ENCODE measurements at places on chromosomes 1 and 21. TPM values are rescaled to one million over a fixed set of nuclear protein-coding genes. Genes with fewer than 3 reads are reported as not detected.
A peak's percentile ranks its signal among the peaks of the same experiment; 100 is the strongest.

- H3K27me3 ChIP-seq, result no peaks in the 10 kb centered on the region
- no peak for DNase-seq
- H3K27ac ChIP-seq, result no peak overlapping the region
- H3K36me3 ChIP-seq, result no peaks in the 10 kb centered on the region
- peaks cover 8% of the 10 kb centered on the region for H3K4me1 ChIP-seq
- H3K4me3 ChIP-seq, result no peak overlapping the region
These were observed 296.7 kb upstream of the USP25 start for GRCh38 chr21:15433091-15433490.

Gene CR1L
- not detected for total RNA-seq

GRCh38 chr1:109161858-109162606, 48.1 kb downstream of the ELAPOR1 start:
- peaks cover 2% of the 10 kb centered on the region for H3K36me3 ChIP-seq
- H3K4me1 ChIP-seq, result peaks cover 23% of the 10 kb centered on the region
- DNase-seq, result peak; percentile 69
- H3K4me3 ChIP-seq, result no peak overlapping the region
- H3K27me3 ChIP-seq, result no peaks in the 10 kb centered on the region

DNA sequence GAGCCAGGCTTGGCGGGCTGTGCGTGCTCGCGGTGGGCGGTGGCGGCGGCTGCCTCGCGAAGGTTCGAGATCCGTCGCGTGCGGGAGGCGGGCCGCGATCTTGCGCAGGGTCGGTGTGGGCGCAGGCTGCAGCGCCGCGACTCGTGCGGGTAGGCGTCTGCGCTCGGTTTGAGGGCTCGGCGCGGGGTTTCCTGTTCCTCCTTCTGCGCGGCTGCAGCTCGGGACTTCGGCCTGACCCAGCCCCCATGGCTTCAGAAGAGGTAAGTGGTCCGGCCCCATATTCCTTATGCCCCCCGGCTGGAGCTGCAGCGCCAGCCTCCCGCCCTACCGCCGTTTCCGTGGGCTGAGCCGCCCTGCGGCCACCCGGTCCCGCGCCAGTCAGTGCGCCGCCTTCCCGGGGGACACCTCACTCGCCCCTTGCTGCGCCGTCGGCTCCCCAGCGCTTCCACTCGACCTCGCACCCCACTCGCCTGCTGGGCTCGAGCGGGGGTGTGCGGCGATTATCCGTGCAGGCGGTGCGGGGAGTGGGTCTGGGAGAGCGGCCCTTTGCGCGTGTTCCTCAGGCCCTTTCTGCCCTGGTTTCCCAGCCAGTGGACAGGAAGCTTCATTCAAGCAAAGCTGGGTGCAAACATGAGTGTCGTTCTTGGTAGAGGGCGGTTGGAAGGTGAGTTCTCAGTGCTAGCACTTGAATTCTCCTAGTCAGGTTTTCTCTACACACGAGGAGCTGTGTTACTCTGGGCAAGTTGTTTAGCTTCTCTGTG, at the start of gene CACYBP:
Gene CACYBP, plus strand, starts transcription at position 12 of the 761 bp plus-strand sequence. Its CDS starts 234 bp downstream, at position 246.
- peaks cover 54% of the 10 kb centered on the region for H3K36me3 ChIP-seq
- DNase-seq, result peak; percentile 55
- H3K4me3 ChIP-seq, result no peak within 1 kb of the TSS

Gene NFASC
- total RNA-seq, result 0.48 TPM

Gene SYT11
- total RNA-seq, result 14.3 TPM

DNA sequence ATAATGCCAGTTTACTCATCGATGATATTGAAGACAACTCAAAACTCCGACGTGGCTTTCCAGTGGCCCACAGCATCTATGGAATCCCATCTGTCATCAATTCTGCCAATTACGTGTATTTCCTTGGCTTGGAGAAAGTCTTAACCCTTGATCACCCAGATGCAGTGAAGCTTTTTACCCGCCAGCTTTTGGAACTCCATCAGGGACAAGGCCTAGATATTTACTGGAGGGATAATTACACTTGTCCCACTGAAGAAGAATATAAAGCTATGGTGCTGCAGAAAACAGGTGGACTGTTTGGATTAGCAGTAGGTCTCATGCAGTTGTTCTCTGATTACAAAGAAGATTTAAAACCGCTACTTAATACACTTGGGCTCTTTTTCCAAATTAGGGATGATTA, 13.7 kb downstream of the GGPS1 start:
- H3K27ac ChIP-seq, result peak overlapping the region; percentile 26
- no peaks in the 10 kb centered on the region for H3K27me3 ChIP-seq
- no peak for DNase-seq
- H3K36me3 ChIP-seq, result peaks cover 25% of the 10 kb centered on the region
- no peak overlapping the region for H3K4me3 ChIP-seq

DNA sequence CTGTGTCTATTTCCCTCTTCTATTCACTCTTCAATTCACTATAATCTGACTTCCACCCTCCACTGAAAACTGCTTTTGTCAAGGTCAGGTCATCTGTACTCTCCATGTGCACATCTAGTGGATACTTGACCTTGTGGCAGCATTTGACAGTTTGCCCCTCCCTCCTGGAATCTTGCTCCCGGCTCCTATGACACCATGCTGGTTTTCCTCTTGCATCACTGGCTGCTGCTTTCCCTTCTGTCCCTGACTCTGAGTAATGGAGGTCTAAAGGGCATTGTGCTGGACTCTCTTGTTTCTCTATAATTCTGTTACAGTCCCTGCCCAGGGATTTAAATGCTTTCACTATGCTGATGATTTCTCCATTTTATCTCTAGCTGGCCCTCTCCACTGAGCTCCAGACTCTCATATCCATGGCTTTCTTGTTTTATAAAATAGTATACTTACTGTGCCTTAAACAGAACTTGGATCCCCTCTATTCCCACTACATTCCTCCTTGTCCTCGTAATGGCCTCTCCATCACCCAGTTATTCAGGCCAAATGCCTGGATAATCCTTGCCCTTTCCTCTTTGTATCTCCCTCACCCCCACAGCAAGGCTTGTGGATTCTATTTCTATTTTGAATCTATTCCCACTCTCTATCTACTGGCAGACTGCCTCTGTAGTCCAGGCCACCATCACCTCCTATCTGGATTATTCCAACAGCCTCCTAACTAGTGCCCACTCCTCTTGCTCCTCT, 36.8 kb upstream of the PODN start:
- DNase-seq, result no peak
- peaks cover 9% of the 10 kb centered on the region for H3K36me3 ChIP-seq
- H3K27ac ChIP-seq, result no peak overlapping the region
- H3K4me1 ChIP-seq, result peaks cover 7% of the 10 kb centered on the region

GRCh38 chr1:46406881-46407608, 12.9 kb downstream of the FAAH start:
- no peaks in the 10 kb centered on the region for H3K4me1 ChIP-seq
- H3K4me3 ChIP-seq, result no peak overlapping the region
- DNase-seq, result no peak
- H3K27ac ChIP-seq, result no peak overlapping the region

GRCh38 chr1:95542936-95543335, 308.9 kb downstream of the RWDD3 start:
- H3K27ac ChIP-seq, result no peak overlapping the region
- no peaks in the 10 kb centered on the region for H3K36me3 ChIP-seq
- no peaks in the 10 kb centered on the region for H3K27me3 ChIP-seq
- DNase-seq, result no peak

DNA sequence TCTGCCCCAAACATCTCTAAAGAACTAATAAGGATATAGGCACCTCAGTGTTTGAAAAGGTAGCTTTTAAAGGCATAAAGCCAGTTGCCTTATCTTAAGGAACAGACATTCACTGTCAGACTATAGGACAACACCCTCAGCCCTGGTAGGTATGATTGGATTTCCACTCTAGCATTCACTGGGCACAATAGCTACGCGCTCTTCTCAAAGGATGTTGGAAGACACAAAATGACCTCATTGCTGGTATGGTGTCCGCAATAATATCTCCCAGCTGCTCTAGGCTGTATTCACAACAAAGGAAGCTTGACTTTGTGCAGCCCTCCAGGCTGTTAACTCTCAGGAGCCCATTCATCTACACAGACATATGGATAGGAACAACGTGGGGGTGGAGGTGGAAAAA, 119.4 kb upstream of the CXADR start:
- H3K27ac ChIP-seq, result no peak overlapping the region
- no peaks in the 10 kb centered on the region for H3K4me1 ChIP-seq
- DNase-seq, result no peak
- peaks cover 3% of the 10 kb centered on the region for H3K27me3 ChIP-seq
- H3K36me3 ChIP-seq, result no peaks in the 10 kb centered on the region

Gene WDR77
- total RNA-seq, result 42.5 TPM

Gene MTARC1
- not detected for total RNA-seq

GRCh38 chr1:72670902-72671301, 388.6 kb upstream of the NEGR1 start:
- H3K27me3 ChIP-seq, result no peaks in the 10 kb centered on the region
- no peak overlapping the region for H3K27ac ChIP-seq
- H3K4me1 ChIP-seq, result no peaks in the 10 kb centered on the region
- H3K4me3 ChIP-seq, result no peak overlapping the region

- H3K4me1 ChIP-seq, result peaks cover 84% of the 10 kb centered on the region
- no peaks in the 10 kb centered on the region for H3K27me3 ChIP-seq
- peak overlapping the region; percentile 60 for H3K4me3 ChIP-seq
- DNase-seq, result peak; percentile 45
These were observed 56.7 kb downstream of the MRPS6 start for GRCh38 chr21:34129901-34130715.

DNA sequence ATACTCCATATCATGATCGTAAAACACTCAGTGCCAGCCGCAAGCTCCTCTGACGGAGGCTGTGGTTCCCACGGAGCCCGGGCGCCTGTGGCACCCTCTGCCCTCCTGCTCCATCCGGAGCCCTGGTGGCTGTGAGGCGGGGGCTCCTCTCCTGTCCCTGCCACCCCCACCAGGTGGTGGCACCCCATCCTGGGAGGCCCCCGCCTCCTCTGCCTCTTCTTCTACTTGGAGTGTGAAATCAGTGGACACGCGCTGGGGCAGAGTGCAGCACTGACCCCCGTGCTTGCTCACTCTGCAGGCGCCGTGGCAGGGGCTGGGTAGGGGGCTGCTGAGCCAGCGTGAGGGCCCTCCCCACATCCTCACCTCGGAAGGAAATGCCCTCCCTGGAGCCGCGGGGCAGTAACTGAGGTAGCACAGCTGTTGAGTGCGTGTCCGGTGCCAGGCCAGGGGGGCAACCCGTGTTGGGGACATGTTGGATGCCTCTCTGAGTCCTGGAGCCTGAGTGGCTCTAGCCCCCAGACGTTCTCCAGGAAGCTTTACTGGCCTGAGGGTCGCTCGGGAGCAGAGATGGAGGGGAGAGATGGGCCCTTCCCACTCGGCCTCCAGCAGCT, 58.7 kb upstream of the ABCG1 start:
- no peak overlapping the region for H3K4me3 ChIP-seq
- H3K27me3 ChIP-seq, result no peaks in the 10 kb centered on the region
- H3K36me3 ChIP-seq, result no peaks in the 10 kb centered on the region

DNA sequence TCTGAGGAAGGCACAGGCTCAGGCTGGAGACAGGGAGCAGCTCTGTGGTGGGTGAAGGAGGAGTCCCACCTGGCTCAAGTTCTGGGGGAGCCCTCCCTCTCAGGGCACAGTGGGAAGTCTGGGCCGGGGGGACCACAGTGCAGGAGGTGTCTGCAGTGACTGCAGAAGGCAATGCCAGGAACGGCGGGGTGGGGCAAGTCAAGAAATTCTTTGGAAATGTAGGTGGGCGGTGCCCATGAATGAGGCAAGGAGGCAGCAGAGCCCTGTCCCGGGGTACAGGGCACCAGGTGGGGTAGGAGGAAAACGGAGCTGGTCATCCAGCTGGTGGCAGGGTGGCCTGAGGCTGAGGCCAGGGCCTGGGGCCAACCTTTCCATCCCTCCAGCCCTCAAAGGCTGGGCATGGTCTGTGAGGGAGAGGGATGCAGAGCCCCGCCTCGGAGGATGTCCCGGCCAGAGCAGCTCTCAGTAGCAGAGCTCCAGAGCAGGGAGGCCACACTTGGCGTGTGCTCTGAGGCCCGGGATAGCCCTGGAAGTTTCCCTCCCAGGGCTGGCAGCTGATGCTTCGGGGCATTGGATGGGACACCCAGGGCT, 4.7 kb downstream of the TFF3 start:
- no peak for DNase-seq
- no peak overlapping the region for H3K27ac ChIP-seq
- no peaks in the 10 kb centered on the region for H3K4me1 ChIP-seq
- no peak overlapping the region for H3K4me3 ChIP-seq
- peaks cover 2% of the 10 kb centered on the region for H3K27me3 ChIP-seq

Gene CFHR1
- not detected for total RNA-seq

GRCh38 chr1:20063861-20064292, 6.1 kb upstream of the PLA2G5 start:
- H3K36me3 ChIP-seq, result no peaks in the 10 kb centered on the region
- H3K27ac ChIP-seq, result no peak overlapping the region
- no peak overlapping the region for H3K4me3 ChIP-seq
- no peak for DNase-seq
- peaks cover 21% of the 10 kb centered on the region for H3K4me1 ChIP-seq

Gene CD52
- 216 TPM for total RNA-seq

Gene LRRC3
- total RNA-seq, result 2.7 TPM

DNA sequence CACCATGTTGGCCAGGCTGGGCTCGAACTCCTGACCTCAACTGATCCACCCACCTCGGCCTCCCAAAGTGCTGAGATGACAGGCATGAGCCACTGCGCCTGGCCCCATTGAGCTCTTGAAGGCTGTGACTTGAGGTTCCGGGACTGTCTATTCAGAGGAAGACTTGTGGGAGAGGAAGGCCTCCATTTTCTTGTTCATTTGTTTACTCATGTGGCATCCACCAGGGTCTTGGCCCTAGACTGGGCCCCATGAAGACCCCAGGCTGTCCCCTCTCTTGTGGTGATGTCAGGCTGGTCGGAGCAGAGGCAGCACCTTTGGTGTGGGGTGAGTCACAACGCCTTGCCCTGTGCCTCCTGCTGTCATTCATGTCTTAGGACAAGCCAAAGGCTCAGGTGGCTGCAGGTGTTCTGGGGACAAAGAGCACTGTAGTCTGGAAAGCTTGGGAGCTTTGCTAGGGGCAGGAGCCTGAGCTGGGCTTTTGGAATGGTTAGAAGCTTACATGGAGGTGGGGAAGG, 224.6 kb upstream of the C1orf174 start:
- H3K27ac ChIP-seq, result no peak overlapping the region
- no peaks in the 10 kb centered on the region for H3K4me1 ChIP-seq
- H3K4me3 ChIP-seq, result no peak overlapping the region
- H3K27me3 ChIP-seq, result peaks cover 3% of the 10 kb centered on the region
- DNase-seq, result no peak

Gene SELE
- not detected for total RNA-seq

DNA sequence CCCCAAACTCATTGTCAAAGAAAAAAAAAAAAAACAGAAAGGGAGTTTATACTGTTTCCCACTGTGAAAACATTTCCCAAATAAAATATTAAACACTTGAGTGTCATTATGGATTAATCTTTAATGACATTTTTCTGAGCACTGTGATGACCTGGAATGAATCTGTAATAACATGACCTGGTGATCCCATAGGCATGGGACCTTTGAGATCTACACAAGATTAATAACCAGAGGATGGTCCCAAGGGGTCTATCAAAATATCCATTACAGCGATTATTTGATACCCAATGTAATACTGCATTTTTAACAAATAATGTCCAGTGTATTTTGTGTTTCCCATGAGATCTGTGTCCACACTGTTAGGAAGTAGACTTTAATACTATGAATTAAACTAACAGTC, 32.4 kb upstream of the NCAM2 start:
- H3K27ac ChIP-seq, result no peak overlapping the region
- no peaks in the 10 kb centered on the region for H3K27me3 ChIP-seq
- H3K4me3 ChIP-seq, result no peak overlapping the region
- DNase-seq, result no peak

- H3K27ac ChIP-seq, result no peak overlapping the region
- H3K27me3 ChIP-seq, result peaks cover 3% of the 10 kb centered on the region
- DNase-seq, result no peak
- H3K36me3 ChIP-seq, result no peaks in the 10 kb centered on the region
These were observed 9.8 kb downstream of the PADI3 start for GRCh38 chr1:17258758-17259130.

- H3K27me3 ChIP-seq, result no peaks in the 10 kb centered on the region
- DNase-seq, result no peak
- H3K4me3 ChIP-seq, result no peak overlapping the region
- H3K27ac ChIP-seq, result no peak overlapping the region
These were observed 156.8 kb downstream of the ZBTB18 start for GRCh38 chr1:244207935-244208244.

Gene IL10
- total RNA-seq, result 1.3 TPM

Gene CNR2
- total RNA-seq, result not detected
